A549 treated with AZD2906 at 1 μM for 4 hours (cell line): ENCODE measurements at places on chromosomes 6 and 20. TPM values are rescaled to one million over a fixed set of nuclear protein-coding genes. Genes with fewer than 3 reads are reported as not detected.

JAG1 gene
- total RNA-seq, result 37.3 to 50.6 TPM (median 39.2 TPM) in 5 replicates

DZANK1 gene
- total RNA-seq, result 2.1 to 2.5 TPM (median 2.3 TPM) in 5 replicates

ULBP2 gene
- 2.9 to 4.6 TPM (median 3.3 TPM) in 5 replicates for total RNA-seq

FNDC11 gene
- total RNA-seq, result 0.17 to 0.29 TPM (median 0.21 TPM) in 5 replicates

SMIM29 gene
- 15.4 to 24.4 TPM (median 23.8 TPM) in 5 replicates for total RNA-seq

GTF2H4 gene
- 16.1 to 21.6 TPM (median 19.1 TPM) in 5 replicates for total RNA-seq

PCMTD2 gene
- 8.6 to 13.0 TPM (median 11.1 TPM) in 5 replicates for total RNA-seq

CFAP61 gene
- 0.26 to 0.47 TPM (median 0.44 TPM) in 5 replicates for total RNA-seq

FOXS1 gene
- total RNA-seq, result 0.21 to 0.53 TPM (median 0.30 TPM) in 5 replicates

HCK gene
- 0.05 to 0.11 TPM (median 0.06 TPM) in 5 replicates for total RNA-seq

CNBD2 gene
- 5.2 to 7.2 TPM (median 6.5 TPM) in 5 replicates for total RNA-seq
